Upper lobe of left lung (tissue), 6 donors: ENCODE measurements at places on chromosomes 7 and 10. TPM values are rescaled to one million over a fixed set of nuclear protein-coding genes. Genes with fewer than 3 reads are reported as not detected.

ACBD7 gene
- not detected for total RNA-seq

- DNase-seq: no peak
- no peaks in the 10 kb centered on the region for H3K36me3 ChIP-seq
- H3K4me3 ChIP-seq: peak overlapping the region; percentile 78
- no peaks in the 10 kb centered on the region for H3K27me3 ChIP-seq
These were observed 47.7 kb downstream of the NPVF start for GRCh38 chr7:25180592-25180923.

DNA sequence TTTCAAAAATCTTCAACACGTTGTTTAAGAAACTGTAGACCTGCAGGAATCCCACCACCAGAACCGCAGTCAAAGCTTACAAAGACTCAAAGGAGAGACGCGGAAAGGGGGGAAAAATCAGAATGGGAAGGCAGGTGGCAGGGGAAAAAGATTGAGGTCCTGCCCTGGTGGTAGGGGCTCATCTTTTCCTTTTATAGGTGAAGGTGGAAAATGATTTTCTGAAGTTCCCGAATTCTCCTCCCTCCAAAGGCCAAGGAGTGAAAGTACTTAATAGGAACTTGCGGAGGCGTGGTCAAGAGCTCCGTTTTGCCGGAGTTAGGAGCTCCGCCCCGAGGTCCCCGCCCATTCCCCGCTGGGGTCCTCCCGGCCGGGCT, 724 bp downstream of the BBIP1 start:
- H3K4me1 ChIP-seq: peaks cover 15% of the 10 kb centered on the region
- no peak for DNase-seq
- H3K36me3 ChIP-seq: no peaks in the 10 kb centered on the region
- peak overlapping the region; percentile 11 for H3K4me3 ChIP-seq
- no peaks in the 10 kb centered on the region for H3K27me3 ChIP-seq

GRCh38 chr10:25117757-25118156, 57.0 kb upstream of the GPR158 start:
- no peak for DNase-seq
- H3K4me3 ChIP-seq: no peak overlapping the region
- H3K4me1 ChIP-seq: peaks cover 4% of the 10 kb centered on the region
- no peak overlapping the region for H3K27ac ChIP-seq
- no peaks in the 10 kb centered on the region for H3K36me3 ChIP-seq

DNA sequence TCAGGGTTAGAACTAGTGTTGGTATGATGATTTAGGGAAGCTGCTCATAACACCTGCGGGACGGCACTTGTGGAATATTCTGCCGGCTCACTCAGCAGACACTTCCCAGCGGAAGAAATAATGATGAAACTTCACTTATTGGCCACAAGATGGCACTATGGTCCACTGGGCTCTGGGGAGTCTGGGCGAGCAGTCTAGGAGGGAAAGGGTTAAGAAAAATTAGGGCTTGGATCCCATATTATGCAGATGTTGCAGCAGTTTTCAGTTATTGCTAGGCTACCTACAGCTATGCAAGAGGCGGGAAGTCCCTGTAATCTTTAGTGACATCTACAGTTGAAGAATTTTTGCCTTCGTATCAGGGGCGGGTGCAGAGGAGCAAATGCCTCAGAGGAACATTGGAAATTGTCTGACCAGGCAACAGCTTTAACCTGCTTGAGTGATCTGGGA, 238.7 kb upstream of the PRSS58 start:
- no peak for DNase-seq
- no peak overlapping the region for H3K4me3 ChIP-seq
- no peaks in the 10 kb centered on the region for H3K27me3 ChIP-seq
- peaks cover 4% of the 10 kb centered on the region for H3K4me1 ChIP-seq
- H3K27ac ChIP-seq: no peak overlapping the region

SLC13A1 gene
- total RNA-seq: not detected

DNA sequence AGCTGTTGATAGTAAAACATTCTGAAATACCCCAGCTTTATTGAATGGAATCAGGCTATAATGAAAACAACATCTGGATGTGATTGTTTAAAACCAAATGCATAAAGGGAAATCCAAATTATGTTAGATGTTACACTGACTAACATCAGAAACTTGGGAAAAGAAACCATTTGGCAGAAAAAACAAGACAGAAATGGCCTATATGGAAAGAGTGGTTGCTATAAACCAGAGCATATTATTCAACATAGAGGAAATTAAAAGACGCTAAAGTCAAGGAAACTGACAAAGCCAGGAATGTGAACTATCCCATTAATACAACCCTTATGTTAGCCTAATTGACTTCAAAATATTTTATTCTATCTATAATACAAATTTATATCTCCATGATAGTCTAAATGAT, 53.0 kb upstream of the CABCOCO1 start:
- H3K27me3 ChIP-seq: no peaks in the 10 kb centered on the region
- no peak overlapping the region for H3K27ac ChIP-seq
- no peak overlapping the region for H3K4me3 ChIP-seq
- no peaks in the 10 kb centered on the region for H3K4me1 ChIP-seq
- DNase-seq: no peak

VAX1 gene
- total RNA-seq: not detected

FLNC gene
- total RNA-seq: 2.1 TPM

PLAU gene
- 35.2 TPM for total RNA-seq

DNA sequence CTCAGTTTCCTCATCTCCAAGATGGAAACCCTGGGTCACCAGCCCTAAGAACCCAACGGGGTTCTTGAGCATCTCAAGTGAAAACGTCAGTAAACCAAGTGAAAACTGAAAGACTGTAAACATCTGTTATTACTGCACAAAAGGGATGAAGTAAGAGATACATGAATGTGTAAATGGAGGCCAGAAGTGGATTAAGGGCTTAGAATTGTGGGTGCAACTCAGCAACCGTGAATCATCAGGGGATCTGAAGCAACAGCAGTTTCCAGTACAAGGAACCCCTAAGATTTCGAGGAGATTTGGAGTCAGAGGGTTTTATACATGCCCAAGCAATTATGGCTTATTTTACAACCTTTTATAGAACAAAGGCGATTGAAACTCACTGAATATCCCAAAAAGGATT, 95.7 kb upstream of the SVIL start:
- peaks cover 23% of the 10 kb centered on the region for H3K4me1 ChIP-seq

GRCh38 chr10:10816447-10816846, 201.2 kb upstream of the CELF2 start:
- DNase-seq: no peak
- no peaks in the 10 kb centered on the region for H3K36me3 ChIP-seq
- H3K27ac ChIP-seq: no peak overlapping the region
- H3K27me3 ChIP-seq: no peaks in the 10 kb centered on the region
- no peak overlapping the region for H3K4me3 ChIP-seq

GRCh38 chr7:92691578-92691977, 101.4 kb upstream of the FAM133B start:
- H3K27me3 ChIP-seq: no peaks in the 10 kb centered on the region
- DNase-seq: no peak
- H3K4me3 ChIP-seq: no peak overlapping the region

KAZALD1 gene
- total RNA-seq: 11.9 TPM

DNA sequence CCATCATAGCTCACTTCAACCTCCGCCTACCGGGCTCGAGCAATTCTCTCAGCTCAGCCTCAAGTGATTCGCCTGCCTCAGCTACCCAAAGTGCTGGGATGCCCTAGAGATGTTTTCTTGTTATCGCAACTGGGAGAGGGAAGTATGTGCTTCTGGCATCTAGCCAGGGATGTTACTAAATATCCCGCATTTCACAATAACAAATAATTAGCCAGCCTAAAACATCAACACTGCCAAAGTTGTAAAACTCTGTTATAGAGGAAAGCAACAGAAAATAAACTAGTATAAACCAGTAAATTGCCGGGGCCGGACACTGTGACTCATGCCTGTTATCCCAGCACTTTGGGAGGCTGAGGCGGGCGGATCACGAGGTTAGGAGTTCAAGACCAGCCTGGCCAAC, 7.2 kb downstream of the INA start:
- DNase-seq: no peak
- no peak overlapping the region for H3K27ac ChIP-seq
- no peaks in the 10 kb centered on the region for H3K36me3 ChIP-seq
- H3K4me1 ChIP-seq: no peaks in the 10 kb centered on the region
- no peaks in the 10 kb centered on the region for H3K27me3 ChIP-seq
- H3K4me3 ChIP-seq: no peak overlapping the region

GRCh38 chr10:25082276-25083204, 66.1 kb downstream of the THNSL1 start:
- peaks cover 12% of the 10 kb centered on the region for H3K4me1 ChIP-seq
- no peak overlapping the region for H3K4me3 ChIP-seq
- no peak for DNase-seq
- H3K36me3 ChIP-seq: no peaks in the 10 kb centered on the region

DNA sequence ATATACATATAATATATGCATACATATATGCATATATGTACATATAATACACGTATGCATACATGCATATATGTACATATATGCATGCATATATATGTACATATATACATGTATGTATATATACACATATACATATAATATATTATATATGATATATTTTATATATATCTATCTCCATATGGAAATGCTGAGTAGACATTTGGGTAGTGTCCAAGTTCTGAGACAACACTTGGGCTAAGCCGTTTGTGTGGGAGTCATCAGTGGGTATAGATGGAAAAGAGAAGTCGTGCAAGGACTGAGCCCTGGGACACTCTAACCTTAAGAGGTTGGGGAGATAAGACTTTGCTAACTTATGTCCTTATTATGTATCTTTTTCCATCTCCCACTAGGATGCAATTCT, 165.2 kb upstream of the PODXL start:
- H3K27ac ChIP-seq: no peak overlapping the region
- no peak overlapping the region for H3K4me3 ChIP-seq
- H3K27me3 ChIP-seq: no peaks in the 10 kb centered on the region
- no peaks in the 10 kb centered on the region for H3K36me3 ChIP-seq

DNA sequence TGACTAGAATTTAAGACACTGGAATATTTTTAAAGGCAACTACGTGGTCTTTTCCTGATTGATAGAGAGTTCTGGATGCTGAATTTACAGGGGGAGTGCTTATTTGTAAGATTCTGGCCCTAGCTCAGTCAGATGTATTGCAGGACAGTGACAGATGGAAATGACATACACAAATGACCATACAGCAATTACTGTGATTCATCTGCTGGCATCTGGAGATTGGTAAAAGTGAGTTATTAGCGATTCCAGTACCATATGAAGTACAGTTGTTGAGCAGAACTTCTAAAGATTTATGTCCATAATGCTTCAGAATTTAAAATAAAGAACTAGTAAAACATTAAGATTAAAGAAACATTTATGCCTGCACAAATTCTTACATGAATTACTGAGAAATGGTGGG, 243.2 kb downstream of the CRPPA start:
- no peaks in the 10 kb centered on the region for H3K27me3 ChIP-seq
- H3K4me1 ChIP-seq: no peaks in the 10 kb centered on the region
- no peaks in the 10 kb centered on the region for H3K36me3 ChIP-seq
- no peak for DNase-seq

GRCh38 chr7:471866-472639, 47.6 kb downstream of the PDGFA start:
- peak overlapping the region; percentile 71 for H3K27ac ChIP-seq
- no peaks in the 10 kb centered on the region for H3K27me3 ChIP-seq
- H3K4me3 ChIP-seq: no peak overlapping the region
- H3K36me3 ChIP-seq: no peaks in the 10 kb centered on the region
- H3K4me1 ChIP-seq: peaks cover 10% of the 10 kb centered on the region

ANKRD30A gene
- total RNA-seq: not detected

MYOF gene
- total RNA-seq: 87.0 TPM

HMX2 gene
- total RNA-seq: not detected

COL13A1 gene
- total RNA-seq: 5.7 TPM

OR2A7 gene
- 12.0 TPM for total RNA-seq

GRCh38 chr7:148791546-148791945, 92.5 kb downstream of the EZH2 start:
- no peak for DNase-seq
- H3K36me3 ChIP-seq: peaks cover 29% of the 10 kb centered on the region
- H3K4me1 ChIP-seq: peaks cover 6% of the 10 kb centered on the region
- no peak overlapping the region for H3K27ac ChIP-seq

- no peak overlapping the region for H3K4me3 ChIP-seq
- DNase-seq: no peak
- H3K27ac ChIP-seq: no peak overlapping the region
These were observed 133.0 kb upstream of the ZNF32 start for GRCh38 chr10:43781480-43782361.

GRCh38 chr7:79298145-79298760, 155.2 kb downstream of the MAGI2 start:
- no peak for DNase-seq
- no peaks in the 10 kb centered on the region for H3K4me1 ChIP-seq
- H3K4me3 ChIP-seq: no peak overlapping the region

GRCh38 chr10:122196218-122196617, 74.9 kb upstream of the BTBD16 start:
- no peaks in the 10 kb centered on the region for H3K27me3 ChIP-seq
- H3K36me3 ChIP-seq: peaks cover 35% of the 10 kb centered on the region
- no peaks in the 10 kb centered on the region for H3K4me1 ChIP-seq
- no peak overlapping the region for H3K27ac ChIP-seq

TWIST1 gene
- total RNA-seq: not detected

ECHDC3 gene
- 76.5 TPM for total RNA-seq

GRCh38 chr10:42755028-42755451, 27.6 kb upstream of the BMS1 start:
- no peaks in the 10 kb centered on the region for H3K36me3 ChIP-seq
- peaks cover 18% of the 10 kb centered on the region for H3K27me3 ChIP-seq
- peak overlapping the region; percentile 79 for H3K27ac ChIP-seq
- peak overlapping the region; percentile 55 for H3K4me3 ChIP-seq

DNA sequence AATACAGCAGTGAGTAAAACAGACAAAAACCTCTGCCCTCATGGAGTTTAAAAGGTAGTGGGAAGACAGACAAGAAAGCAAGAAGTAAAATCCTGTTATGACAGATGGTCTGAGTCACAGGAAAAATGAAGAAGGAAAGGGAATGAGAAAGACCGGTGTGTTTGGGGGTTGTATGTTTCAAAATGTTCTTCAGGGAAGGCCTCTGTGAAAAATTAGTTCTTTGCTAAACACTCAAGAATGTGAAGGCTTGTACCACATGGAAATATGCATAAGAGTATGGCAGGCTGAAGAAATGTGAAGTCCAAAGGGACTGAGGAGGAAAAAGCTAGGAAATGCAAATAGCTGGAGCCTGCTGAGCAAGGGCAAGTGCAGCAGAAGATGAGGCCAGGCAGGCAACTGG, 315.9 kb upstream of the SEMA3A start:
- H3K27me3 ChIP-seq: no peaks in the 10 kb centered on the region
- H3K4me3 ChIP-seq: no peak overlapping the region
- H3K4me1 ChIP-seq: no peaks in the 10 kb centered on the region
- no peak overlapping the region for H3K27ac ChIP-seq
